ENCODE measurements at places on chromosomes 5 and 9.

GRCh38 chr9:98356953-98357690 is 101.7 kb upstream of the TBC1D2 start:
- DNase-seq, result no peak

- DNase-seq, result no peak
These were observed 8.9 kb downstream of the MRPL22 start for GRCh38 chr5:154949781-154950180.

GRCh38 chr5:95382801-95383200 is 8.4 kb upstream of the FAM81B start:
- DNase-seq, result no peak

DNA sequence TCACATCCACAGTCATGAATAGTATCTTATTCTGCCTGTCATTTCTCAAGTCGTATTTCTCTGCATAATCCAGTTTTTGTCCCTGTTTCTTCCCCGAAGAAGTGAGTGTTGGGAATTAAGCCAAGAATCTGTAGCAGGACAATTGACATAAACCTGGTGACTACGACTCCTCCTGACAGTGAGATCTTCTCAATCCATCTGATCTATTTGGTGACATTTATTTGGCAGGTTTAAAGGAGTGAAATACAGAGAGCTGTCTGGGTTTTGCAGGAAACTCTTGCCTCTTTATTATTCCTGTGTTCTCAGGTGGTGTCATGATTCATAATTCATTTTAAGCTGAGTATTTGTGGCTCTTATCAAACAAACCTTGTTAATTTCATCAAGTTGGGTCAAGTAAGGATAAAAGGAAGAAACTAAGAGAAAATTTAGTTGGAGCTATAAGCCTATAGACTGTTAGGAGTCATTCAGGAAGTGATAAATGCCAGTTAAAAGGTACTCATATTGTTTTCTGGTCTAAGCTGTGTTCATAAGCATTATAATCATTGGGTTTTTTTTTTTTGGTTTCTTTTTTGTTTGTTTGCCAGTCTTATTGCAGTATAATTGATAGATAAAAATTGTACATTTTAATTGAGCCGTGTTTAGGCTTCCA is 95.9 kb upstream of the PCSK1 start:
- no peak for DNase-seq

DNA sequence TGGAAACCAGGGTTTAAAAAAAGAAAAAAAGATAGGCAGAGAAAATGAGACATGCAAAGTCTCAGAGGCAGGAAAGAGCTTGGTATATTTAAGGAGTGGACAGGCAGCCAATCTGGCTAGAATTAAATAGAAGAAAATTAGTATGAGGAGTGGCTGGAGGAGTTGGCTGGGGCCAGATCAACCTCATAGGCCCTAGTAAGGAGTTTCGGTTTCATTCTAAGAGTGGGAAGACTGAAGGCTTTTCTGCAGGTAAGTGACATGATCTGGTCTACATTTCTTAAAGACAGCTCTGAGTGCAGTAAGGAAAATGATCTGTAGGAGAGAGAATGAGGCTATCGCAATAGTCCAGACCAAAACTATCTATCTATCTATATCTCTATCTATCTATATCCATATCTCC is 27.5 kb downstream of the ADRB2 start:
- no peak for DNase-seq

DNA sequence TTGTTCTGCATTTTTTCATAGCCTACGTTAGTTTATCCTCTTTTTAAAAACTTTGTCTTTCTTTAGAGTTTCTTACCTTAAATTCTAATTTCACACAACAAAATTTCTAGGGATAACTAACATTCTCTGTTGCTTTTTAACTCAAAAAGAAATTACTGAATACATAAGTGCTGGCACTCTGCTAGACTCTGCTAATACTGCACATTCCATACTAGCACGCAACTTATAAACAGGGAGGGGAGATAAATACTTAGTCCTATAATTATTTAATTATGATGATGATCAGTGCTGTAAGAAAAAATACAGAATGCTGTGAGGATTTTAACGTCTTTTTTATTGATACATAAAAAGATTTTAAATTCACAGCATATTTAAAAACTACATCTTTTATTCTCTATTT is 25.1 kb downstream of the RNF145 start:
- DNase-seq, result no peak

GRCh38 chr9:76704593-76705204 is 59.5 kb upstream of the PCA3 start:
- no peak for DNase-seq

- DNase-seq, result no peak
These were observed 34.6 kb upstream of the WDR38 start for GRCh38 chr9:124818431-124819281.

DNA sequence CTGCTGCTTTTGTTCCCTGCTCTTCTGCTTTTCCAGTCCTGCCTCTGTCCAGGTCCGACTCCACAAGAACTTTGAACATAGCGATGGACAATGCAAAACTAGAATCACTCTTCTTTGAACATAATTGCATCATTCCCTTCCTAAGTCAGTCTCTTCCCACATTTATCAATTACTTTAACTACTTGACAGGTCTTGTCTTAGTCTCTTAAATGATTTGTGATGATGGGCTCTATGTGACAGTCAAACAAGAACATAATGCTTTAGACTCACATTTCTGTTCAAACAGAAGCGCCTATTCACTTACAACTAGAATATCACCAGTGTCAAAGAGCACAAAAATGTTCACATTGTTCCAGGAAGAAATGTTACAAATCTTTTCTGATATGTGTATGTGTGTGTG is 278.1 kb downstream of the SH3GL2 start:
- no peak for DNase-seq

DNA sequence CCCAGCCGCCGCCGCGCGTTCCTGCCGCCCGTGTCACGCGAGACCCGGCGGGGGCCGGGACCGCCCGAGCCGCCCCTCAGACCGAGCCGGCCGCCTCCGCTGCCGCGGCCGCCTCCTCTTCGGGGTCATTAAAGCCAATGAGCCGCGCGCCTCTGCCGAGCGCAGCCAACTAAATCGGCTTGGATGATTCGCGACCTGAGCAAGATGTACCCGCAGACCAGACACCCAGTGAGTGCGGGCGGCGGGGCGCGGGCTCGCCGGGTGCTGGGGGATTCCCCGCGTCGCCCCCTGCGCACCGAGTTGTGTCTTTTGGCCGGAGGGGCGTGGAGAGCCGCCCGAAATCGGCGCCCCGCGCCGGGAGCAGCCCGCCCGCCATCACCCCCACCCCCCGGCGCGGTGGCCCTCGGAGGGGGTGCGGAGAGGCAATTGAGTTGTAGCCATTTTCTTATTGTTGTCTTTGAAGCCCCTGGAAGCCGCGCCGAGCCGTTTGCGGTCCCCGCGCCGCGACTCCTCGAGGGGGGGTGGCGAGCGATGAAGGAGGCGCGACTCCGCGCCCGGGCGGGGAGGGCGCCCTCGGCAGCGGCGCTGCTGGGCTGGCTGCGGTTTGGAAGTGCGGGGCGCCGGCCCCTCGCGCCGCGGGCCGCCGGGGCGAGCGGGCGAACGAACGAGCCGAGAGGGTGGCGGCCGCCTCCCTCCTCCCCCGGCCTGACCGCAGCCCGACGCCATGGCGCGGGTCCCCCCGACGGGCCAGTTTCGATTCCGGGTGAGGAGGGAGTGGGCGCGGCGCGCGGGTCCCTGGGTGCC is 1.0 kb downstream of the TLE4 start:
- DNase-seq, result peak; percentile 16

DNA sequence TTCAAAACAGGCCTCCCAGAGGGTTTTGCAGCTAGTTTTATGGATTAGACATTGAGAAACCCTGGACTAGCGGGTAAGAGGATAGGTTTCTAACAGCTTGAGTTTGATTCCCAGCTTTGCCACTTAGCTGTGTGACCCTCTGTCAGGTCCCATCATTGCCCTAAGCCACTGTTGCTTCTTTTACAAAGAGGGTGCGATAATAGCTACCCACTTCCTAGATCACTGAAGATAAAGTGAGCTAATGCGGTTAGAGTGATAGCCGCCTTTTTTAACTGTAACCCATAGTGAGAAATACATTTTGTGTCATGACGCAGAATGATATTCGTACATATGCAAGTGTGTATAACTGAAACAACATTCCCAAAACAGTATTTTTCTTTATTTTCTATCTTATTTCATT is 40.3 kb downstream of the CSF1R start:
- no peak for DNase-seq

- DNase-seq, result no peak
These were observed 24.7 kb downstream of the WWC1 start for GRCh38 chr5:168316139-168316578.

- DNase-seq, result no peak
These were observed 2.1 kb downstream of the ZNF608 start for GRCh38 chr5:124744170-124744971.

- DNase-seq, result no peak
These were observed 294.0 kb downstream of the EFNA5 start for GRCh38 chr5:107376546-107377276.

DNA sequence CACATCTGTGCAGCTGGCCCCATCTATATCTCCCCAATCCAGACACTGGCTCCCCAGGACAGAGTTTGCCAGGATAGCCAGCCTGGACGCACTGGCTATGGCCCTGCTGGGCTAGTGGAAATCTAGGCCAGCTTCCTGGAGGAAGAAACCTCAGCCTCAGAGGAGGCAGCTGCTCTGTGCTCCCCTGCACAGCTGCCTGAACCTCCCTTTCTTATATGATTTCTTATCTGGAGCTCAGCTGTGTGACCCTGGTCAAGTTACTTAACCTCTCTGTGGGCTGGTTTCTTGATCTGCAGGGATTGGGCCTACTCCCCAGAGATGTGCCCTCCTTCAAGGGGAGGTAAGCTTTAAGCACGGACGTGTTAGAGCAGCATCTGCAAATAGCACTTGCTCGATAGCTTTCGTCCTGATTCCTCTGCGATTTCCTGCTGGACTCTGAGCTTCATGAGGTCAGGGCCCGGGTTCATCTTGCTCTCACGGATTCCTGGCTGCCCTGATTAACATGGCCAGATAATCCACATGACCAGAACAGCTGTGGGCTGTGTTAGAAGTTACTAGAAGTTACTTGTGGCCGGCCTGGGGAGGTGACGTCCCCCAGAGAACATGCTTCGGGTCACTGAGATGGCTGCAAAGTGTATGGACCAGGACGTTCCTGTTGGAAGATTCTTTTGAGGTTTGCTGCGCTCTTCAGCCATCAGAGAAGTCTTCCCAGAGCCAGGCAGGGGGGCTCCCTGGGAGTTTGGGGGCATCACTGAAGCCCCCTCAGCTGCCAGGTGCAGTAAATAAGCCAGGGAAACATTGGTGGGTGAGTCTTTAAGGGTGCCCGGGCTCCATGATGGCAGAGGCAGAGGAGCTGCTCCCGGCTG is 14.5 kb downstream of the C9orf50 start:
- no peak for DNase-seq

GRCh38 chr5:116492016-116492623 is 82.5 kb downstream of the SEMA6A start:
- no peak for DNase-seq

- DNase-seq, result no peak
These were observed 19.2 kb upstream of the SELENOP start for GRCh38 chr5:42830924-42831323.

GRCh38 chr5:96896276-96896675 is 20.0 kb downstream of the ERAP2 start:
- no peak for DNase-seq

DNA sequence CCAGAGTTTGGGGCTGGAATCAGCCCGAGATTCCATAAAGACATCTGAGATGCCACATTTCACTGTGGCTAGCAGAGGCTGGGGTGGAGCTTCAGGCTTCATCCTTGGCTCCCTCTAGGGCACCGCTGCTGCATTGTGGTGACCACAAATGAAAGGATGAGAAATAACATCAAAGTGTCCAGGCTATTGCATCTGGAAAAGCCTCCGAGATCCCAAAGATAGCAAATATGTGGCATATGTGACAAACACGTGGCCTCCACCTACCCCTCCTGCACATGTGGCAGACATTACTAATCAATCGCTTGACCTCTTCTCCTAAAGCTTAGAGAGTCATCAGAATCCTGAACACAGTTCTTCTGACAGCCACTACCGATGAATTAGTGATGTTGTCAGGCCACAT is 4.5 kb downstream of the SPARC start:
- no peak for DNase-seq

DNA sequence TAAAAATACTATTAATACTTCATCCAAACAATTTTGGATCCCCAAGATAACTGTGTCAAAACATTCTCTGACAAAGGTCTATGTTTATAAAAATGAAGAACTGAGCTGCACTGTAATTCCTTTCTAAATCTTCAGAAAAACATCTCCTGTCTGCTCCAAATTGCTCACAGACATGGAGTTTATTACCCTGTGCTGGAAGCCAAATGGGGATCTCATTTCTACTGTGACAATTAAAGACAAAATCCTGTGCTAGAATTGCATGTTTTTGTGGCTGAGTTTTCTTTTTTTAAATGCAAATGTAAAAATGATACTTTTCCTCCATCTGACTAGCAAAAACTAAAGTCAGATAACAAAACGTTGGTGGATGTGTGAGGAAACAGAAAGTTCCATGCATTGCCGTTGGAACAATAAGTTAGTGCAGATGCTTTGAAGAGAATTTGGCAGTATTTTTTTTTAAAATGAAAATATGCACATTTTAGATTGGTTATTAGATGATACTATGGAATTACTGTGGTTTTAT is 93.5 kb downstream of the GNA14 start:
- no peak for DNase-seq

- no peak for DNase-seq
These were observed 25.7 kb downstream of the TAS2R1 start for GRCh38 chr5:9604416-9604815.

DNA sequence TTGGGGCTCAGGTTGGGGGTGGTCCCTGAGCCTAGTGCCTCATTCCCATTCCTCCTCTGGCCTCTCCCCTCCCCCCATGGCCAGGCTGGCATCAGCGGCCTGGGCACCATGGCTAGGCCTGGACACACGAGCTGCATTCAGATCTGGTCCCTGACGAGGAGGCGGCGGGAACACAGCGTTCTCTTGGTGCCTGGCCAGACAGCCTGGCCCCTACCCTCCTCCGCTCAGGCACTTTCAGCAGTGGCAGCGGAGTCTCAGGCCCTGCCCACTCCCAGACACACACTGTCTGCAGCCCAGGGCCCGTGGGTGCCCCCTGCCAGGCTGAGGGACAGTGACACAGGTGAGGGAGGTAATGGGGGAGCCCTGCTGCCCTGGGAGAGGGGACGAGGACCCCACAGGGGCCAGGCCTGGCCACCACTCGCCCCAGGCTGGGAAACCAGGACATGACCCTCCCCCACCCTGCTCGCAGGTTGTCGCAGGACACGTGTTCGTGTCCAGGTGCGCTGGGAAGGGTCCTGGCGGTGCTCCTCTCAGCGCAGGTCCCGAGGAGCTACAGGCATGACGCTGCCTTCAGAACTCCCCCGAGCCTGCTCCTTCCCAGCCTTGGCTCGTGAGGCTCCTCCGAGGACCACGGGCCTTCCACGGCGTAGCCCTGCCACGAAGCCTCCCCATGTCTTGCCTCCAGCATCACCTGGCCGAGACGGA is 19.9 kb upstream of the UBAC1 start:
- DNase-seq, result no peak
